ENCODE measurements at places on chromosomes 3 and 15.

DNA sequence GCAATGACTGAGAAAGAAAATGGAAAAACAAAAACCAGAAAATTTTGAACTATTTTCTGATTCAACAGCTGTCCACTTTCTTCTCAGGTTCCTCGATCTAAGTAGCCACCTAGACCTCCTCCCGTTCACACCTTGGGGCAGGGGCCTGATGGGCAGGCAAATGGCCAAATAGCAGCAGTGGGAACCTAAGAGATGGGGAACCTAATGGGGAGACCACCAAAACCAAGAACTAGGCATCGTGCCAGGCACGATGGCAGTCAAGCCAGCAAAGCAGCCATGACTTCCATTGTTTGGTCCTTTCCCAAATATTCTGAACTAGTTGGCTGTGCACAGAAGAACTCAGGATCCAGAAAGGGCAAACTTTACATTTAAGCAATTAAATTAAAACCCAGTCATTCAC lies 57.1 kb downstream of the CAPN7 start:
- no peak for DNase-seq

DNA sequence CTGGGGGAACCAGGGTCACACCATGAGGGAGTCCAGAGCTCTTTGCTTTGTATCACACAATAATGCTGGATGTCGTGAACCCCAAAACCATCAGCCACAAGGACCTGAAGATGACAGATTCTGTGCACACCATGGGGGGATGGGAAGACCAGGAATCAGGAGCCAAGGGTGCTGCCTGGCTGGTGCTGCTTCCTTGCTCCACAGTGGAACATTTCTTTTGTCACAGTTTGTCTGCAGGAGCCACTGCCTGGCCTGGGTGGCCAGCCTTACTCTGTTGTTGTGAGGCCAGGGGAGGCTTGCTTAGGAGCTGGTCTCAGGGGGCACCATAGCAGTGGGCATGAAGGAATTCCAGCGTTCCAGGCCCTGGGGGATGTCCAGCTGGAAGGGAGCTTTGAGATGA lies 6.5 kb upstream of the TGM5 start:
- no peak for DNase-seq

DNA sequence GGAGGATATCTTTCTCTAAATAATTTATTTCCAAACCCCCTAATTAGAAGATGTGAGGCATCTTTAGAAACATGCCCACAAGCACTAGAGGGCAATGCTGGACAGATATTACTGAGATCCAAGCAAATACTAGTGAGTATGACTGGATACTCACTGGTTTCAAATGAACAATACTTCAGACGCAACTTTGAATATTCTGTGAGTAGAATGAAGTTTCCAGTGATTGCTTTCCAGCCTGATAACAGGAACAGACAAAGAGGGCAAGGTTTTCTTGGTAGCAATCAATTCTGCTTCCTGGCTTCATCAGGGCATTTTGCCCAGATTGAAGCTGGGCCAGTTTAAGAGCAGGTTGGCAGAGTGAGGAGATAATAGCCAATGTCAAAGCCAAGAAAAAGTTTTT lies 442.6 kb upstream of the PDZRN3 start:
- no peak for DNase-seq

DNA sequence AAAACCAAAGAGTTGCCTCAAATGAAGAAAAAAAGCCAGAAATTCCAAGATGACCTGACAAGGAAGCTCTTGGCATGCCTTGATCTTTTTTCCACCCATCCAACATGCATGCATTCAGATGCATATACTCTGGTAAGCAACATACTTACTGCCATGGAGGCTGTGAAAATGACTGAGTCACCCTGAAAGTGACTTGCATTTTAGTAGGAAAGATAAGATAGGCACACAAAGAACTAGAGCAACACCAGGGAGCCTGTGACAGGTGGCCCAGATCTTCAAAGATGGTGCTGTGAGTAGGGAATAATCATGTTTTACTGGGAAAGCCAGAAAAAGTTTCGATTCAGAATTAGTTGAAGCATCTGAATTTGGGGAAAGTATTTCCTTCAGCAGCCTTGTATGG lies 185.1 kb upstream of the SLCO3A1 start:
- DNase-seq: no peak

- DNase-seq: no peak
Measured at GRCh38 chr3:45112939-45113338, 33.2 kb downstream of the CDCP1 start.

- DNase-seq: no peak
Measured at GRCh38 chr3:30617653-30618052, 11.3 kb downstream of the TGFBR2 start.

DNA sequence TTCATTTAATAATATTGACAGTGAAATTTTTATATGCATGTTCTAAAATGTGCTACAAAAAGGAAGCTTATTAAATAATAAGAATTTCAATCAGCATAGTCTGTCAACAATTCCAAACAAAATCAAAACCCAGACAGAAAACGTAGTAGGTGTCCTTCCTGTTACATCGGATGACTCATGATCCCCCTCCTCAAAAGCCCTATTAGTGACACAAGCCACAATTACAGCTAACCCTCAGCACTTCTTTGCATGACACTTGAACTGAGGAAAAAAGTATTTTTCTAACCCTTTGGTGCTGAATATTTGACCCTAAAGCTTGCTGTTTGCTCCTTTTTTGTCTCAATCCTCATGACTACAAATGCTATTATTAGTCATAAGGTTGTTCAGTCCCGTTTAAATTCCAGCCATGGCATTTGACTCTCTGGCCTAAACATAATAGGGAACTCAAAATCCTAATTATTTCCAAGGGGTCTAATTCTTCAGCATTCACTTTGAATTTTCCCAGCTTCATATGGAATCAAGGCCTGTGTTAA lies 78.1 kb downstream of the COL8A1 start:
- DNase-seq: no peak

DNA sequence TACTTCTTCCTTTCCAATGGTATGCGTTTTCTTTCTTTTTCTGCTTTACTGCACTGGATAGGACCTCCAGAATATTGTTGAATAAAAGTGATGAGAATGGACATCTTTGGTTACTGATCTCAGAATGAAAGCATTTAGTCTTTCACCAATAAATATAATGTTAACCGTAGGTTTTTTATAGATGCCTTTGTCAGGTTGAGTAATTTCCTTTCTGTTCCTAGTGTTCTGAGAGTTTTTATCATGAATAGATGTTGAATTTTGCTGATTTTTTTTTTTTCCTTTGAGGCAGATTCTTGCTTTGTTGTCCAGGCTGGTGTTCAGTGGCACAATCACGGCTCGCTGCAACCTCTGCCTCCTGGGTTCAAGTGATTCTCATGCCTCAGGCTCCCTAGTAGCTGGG lies 158.4 kb downstream of the KLHL25 start:
- DNase-seq: no peak

GRCh38 chr3:58998476-58999117 lies 51.2 kb downstream of the CFAP20DC start:
- DNase-seq: no peak

DNA sequence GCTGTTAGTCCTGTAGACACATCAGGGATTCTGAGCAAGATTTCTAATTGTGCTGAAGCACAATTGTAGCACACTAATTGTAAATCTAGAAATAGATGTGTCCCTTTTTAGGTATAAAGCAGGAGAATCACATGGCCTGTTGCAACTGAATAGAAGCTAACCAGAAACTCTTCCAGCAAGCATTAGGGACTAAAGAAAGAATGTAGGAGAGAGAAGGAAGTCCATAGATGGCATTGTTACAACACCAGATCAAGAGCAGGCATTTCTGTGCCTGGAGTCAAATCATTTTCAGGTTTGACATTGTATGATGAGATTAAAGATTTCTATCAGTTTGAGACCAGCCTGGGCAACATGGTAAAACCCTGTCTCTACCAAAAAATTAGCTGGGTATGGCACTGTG lies 27.4 kb downstream of the CALML4 start:
- no peak for DNase-seq

GRCh38 chr3:195537995-195538394 lies 5.1 kb downstream of the PPP1R2 start:
- no peak for DNase-seq

GRCh38 chr3:126683069-126683468 lies 21.0 kb upstream of the CHCHD6 start:
- no peak for DNase-seq

DNA sequence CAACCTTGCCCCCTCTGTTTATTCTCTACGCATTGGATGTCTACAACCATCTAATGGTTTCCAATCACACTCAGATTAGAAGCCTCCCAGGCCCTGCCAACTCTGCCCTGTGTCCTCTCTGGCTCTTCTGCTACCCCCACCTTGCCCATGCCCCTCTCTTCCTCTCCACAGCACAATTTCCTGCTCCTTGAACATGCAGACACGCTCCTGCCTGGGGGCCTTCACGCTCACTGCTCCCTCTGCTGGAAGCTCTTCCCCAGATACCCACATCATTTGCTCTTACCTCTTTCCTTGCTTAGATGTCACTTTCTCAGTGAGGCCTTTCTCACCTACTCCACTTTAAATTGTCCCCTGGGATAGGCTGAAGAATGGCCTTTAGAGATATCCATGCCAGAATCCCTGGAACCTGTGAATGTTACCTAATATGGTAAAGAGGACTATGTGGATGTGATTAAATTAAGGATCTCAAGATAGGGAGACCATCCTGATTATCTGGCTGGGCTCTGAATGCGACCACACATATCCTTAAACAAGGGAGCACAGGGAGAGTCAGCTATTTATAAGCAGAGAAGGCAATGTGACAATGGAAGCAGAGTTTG lies 9.9 kb downstream of the KY start:
- DNase-seq: no peak

DNA sequence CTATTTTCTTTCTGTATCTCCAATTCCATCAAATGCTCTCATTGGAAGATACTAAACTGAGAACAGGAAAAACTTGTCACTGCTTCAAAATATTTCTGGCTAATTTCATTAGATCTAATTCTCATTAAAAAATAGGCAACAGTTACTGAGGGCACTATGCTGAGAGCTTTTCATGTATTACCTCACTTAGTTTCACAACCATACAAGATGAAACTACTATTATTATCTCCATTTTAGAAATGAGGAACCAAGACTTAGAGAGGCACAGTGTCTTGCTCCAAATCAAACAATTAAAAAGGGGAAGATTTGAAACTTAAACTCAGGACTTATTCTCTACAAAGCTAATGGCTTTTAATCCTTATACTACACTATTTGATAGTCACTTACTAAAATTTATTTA lies 7.2 kb upstream of the OTOL1 start:
- no peak for DNase-seq

- DNase-seq: no peak
Measured at GRCh38 chr3:188661806-188662205, 507.8 kb downstream of the LPP start.

- DNase-seq: no peak
Measured at GRCh38 chr15:63084806-63085205, 36.9 kb upstream of the LACTB start.

DNA sequence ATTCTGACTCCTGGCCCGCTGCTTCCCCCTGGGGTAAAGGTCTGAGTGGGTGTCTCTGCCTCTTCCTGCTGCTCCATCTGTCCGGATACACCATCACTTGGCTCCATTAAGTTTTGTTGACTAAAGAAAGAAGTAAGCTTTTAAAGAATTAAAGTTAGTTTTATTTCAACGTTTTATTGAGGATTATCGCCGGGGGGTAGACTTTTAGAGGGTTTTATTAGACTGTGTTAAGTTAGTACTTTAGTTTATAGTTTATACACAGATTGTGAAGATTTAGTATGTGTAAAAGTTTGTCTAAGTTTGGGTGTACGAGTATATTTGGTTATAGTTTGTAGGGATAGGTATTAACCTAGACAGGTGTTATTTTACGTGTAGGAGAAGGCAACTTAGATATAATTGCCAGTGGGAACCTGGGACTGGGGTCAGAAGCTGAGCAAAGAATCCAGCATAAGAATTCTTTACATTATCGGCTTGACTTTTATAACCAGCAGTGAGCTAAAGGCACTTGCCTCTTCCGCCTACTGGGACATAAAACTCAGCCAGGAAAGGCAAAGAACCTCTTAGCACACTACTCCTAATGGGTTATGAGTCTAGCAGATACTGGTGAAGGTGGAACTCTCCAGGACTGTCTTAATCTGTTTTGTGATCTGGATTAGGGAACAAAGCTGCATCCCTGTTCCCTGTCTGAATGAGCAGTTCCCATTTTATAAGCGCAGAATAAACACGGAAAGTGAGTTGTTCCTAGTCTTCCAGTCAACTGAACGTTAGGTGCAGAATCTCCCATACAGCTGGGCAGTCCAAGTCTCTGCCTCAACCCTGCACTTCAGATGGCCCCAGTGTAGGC lies 131.3 kb downstream of the FAM43A start:
- no peak for DNase-seq

- DNase-seq: no peak
Measured at GRCh38 chr3:23232016-23232415, 28.9 kb downstream of the UBE2E2 start.

Data from left renal pelvis (tissue), 4 donors.